ENCODE measurements at places on chromosomes 1 and 21.

- no peak for DNase-seq
Observed at GRCh38 chr1:92475029-92475428, 11.7 kb downstream of the GFI1 start.

DNA sequence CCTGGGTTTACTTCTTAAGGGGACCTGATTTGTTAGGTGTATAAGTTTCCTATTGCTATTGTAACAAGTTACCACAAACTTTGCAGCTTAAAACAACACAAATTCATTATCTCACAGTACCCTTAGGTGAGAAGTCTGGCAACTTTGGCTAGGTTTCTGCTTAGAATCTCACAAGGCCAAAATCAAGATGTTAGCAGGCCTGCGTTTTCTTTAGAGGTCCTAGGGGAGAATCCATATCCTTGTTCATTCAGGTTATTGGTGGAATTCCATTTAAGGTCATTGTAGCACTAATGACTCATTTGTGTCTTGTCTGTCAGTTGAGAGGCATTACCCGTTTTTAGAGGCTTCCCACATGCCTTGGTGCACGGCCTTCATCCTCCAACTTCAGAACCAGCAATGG is 8.2 kb upstream of the SH2D1B start:
- DNase-seq = no peak

GRCh38 chr1:183998045-183998444 is 39.5 kb downstream of the COLGALT2 start:
- DNase-seq = no peak

GRCh38 chr1:246114369-246114768 is 392.7 kb downstream of the SMYD3 start:
- no peak for DNase-seq

DNA sequence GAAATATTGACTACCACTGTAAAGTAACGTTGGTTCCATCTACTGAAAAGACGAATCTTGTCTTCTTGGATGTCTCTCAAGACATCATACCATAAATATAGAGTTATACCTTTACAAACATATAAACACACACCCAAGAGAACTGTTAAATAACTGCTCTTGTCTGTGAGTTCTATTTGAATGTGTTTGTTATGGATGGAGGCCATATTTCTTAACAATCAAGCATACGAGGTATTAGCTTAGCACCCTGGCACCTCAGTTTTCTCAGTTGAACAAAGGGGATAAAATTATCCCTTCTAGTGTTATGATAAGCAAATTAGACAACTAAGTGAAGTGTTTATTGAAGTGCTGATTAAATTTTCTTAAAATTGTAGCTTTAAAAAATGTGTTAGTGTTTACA is 336.6 kb upstream of the ZRANB2 start:
- no peak for DNase-seq

- no peak for DNase-seq
Observed at GRCh38 chr1:155188268-155188667, 14.6 kb downstream of the TRIM46 start.

DNA sequence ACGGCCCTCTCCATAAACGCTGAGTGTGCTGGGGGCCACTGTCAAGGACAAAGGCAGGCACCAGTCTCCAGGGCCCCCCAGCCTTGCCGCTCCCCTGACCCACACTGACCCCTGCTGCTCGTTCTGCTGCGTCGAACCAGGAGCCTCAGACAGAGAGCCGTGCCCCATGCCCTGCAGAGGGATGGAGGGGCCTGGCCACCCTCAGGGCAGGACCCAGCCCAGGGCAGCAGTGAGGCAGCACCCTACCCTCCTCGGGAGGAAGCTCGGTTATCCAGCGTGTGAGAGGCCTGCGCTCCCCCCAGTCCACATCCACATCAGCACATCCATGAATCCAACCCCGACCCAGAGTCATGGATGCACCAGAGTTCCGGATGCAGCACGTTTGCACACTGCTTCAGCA is 15.1 kb downstream of the WDR4 start:
- no peak for DNase-seq

DNA sequence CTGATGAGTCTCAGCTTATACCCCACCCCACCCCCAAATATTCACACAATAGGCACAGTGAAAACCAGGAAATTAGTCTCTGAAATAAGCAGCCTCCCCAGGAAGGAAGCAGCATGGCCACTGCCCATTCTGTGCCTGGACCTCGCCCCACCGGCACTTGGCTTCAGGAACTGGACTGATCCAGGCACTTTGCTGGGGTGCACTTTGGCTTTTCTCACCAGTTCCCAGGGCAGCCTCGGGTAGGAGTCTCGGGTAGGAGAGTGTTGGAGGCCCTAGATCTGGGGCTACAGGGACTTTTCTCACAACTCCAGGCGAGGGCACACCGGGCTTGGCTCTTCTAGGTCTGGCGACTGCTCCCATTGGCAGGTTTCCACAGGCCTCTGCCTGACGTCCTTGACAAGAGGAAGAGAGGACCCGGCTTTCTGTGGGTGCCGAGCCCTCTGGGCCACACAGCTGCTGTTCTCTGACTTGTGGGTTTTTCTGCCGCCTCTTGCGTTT is 18.7 kb downstream of the ADARB1 start:
- DNase-seq = no peak

- DNase-seq = no peak
Observed at GRCh38 chr1:170533298-170533697, 1.3 kb downstream of the GORAB start.

DNA sequence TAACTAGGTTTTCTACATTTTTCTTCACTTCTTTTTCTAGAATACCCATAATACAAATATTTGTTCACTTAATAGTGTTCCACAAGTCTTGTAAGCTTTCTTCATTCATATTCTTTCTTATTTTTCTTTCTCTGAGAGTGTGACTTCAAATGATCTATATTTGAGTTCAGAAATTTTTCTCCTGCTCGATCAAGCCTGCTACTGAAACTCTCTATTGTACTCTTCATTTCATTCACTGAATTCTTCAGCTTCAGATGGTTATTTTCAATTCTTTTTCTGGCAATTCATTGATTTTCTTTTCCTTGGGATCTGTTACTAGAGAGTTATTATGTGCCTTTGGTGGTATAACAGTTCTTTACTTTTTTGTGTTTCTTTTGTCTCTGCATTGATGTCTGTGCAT is 82.5 kb upstream of the CAMK1G start:
- no peak for DNase-seq

- no peak for DNase-seq
Observed at GRCh38 chr21:26751305-26751704, 93.9 kb downstream of the ADAMTS1 start.

GRCh38 chr1:214548988-214549387 is 2.4 kb downstream of the PTPN14 start:
- no peak for DNase-seq

DNA sequence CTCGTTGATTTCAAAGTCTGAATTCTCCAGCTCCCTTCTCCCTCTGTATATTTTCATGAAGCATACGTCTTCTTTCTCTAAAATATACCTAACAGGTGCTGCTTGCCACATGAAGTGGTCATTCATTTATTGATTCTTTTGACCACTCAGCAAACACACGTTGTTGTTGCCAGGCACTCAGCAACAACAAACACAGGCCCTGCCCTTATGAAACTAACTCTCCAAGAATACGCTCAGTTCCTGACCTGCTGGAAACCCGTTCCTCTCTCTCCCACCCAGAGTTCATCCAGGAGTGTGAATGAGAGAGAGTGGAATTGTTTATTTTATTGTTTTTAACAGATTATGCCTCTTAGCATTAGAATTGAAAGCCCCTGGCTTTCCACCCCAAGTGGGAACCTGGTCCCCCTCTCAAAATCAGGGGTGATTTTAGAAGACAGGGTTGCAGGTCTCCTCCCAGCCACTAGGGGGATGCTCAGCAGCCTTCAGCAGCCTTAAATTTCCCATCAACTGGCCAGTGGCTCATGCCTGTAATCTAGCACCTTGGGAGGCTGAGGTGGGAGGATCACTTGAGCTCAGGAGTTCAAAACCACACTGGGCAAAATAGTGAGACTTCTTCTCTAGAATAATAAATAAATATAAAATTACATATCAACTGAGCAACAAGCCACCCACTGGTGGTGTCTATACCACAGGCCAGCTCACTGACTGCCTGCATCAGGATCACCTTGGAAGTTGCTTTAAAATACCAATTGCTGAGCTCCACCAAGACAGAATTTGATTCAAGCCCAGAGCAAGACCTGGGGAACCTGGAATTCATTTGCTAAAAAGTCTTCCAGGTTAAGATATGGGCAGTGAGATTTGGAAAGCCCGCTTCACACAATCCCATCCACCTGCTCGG is 181.0 kb upstream of the KLHDC7A start:
- DNase-seq = no peak

DNA sequence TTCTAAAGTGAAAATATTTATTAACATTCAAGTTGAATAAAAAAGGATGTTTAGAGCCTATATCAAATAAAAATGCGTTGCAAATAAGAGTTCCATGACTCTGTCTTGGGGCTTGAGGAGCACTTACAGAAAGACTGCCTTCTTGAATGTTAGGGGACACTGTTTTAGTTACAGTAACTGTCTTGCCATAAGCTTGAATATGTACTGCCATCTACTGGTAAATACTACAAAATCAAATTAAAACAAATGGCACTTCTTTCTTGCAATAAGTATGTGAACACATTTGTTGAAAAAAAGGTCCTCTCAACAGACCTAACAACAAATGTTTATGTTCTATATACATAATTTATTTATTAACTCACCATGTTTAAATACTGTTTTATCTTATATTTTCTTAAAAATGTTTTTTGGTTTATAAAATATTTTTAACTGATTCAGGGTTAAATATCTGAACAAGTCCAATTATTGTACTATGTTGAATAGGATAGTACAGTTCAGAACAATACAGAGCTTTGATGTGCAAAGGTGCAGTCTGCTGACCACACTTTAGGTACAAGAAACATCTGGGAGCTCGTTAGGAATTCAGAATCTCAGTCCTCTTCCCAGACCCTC is 199.5 kb downstream of the LRRIQ3 start:
- no peak for DNase-seq

- no peak for DNase-seq
Observed at GRCh38 chr1:240329443-240329842, 237.8 kb downstream of the FMN2 start.

DNA sequence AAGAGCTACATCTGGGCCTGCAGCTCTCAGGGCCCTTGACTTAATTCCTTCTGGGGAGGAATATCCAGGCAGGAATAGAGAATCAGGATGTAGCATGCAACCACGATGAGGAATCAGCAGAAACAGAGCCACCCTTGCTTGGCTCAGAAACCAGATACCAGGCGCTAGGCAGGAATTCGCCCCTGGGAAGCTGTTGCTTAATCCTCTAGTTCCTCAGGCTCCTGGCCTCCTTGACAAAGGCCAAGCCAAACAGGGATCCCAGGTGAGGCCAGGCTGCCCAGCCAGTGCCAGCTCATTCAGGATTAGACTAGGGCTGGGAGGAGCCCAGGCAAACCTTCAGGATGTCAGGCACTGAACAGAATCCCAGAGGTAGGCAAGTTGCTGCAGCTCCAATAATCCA is 48.2 kb upstream of the IRF2BP2 start:
- DNase-seq = no peak

DNA sequence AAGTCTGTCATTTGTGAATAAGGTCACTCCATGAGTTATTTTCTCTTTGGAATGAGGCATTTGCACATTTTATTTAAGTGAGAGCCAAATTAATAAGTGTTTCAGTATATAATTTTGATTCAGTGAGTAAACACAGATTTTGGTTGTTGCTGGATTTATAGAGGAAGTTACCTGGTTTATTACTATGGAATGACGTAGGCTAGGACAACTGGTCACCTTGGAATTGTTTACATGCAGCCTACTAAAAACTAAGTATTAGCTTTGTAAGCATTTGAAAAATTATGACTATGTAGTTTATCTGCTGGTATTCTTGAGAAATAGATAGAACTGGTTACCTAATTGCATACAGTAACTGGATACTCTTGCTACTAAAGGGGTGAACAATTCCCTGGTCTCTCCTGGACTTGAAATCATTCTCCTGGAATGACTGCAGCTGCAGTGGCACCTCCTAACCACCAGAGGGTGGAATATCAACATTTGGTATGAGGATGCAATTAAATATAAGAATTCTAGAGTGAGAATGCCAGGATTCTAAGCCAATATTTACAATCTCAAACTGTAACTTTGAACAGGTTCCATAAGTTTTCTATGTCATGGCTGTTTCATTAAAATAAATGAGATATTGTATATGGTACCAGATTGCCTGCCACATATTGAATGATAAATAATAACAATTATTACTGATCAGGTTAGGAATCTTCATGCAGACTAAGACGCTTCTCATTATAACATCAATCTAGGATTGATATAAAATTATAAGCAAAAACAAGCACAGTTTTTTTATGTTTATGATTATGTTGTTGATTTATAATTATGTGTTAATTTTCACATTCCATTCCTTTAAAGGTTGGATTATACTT is 3.5 kb upstream of the KRTAP27-1 start:
- DNase-seq = no peak

GRCh38 chr1:214445199-214445598 is 106.2 kb downstream of the PTPN14 start:
- DNase-seq = no peak
